Thyroid gland (tissue), 4 donors: ENCODE measurements at places on chromosomes 7 and 10. TPM values are rescaled to one million over a fixed set of nuclear protein-coding genes. Genes with fewer than 3 reads are reported as not detected.

- DNase-seq: no peak
- no peak overlapping the region for H3K27ac ChIP-seq
- no peak overlapping the region for H3K4me3 ChIP-seq
- no peaks in the 10 kb centered on the region for H3K36me3 ChIP-seq
These were observed 58.0 kb downstream of the PDSS1 start for GRCh38 chr10:26755443-26755903.

GRCh38 chr10:130425169-130425568 lies 289.0 kb downstream of the GLRX3 start:
- no peak overlapping the region for H3K4me3 ChIP-seq
- no peaks in the 10 kb centered on the region for H3K27me3 ChIP-seq
- DNase-seq: no peak
- no peak overlapping the region for H3K27ac ChIP-seq

GRCh38 chr7:5478568-5479430 lies 55.2 kb upstream of the TNRC18 start:
- no peak overlapping the region for H3K4me3 ChIP-seq
- no peaks in the 10 kb centered on the region for H3K27me3 ChIP-seq
- no peaks in the 10 kb centered on the region for H3K36me3 ChIP-seq
- no peak for DNase-seq

- no peak overlapping the region for H3K4me3 ChIP-seq
- H3K36me3 ChIP-seq: peaks cover 25% of the 10 kb centered on the region
- H3K4me1 ChIP-seq: peaks cover 6% of the 10 kb centered on the region
- no peaks in the 10 kb centered on the region for H3K27me3 ChIP-seq
- H3K27ac ChIP-seq: peak overlapping the region; percentile 56
These were observed 204.6 kb downstream of the ARHGAP21 start for GRCh38 chr10:24518981-24519597.

GRCh38 chr10:44047361-44047760 lies 337.5 kb downstream of the CXCL12 start:
- no peak for DNase-seq
- no peaks in the 10 kb centered on the region for H3K27me3 ChIP-seq
- no peak overlapping the region for H3K27ac ChIP-seq
- no peaks in the 10 kb centered on the region for H3K36me3 ChIP-seq

DNA sequence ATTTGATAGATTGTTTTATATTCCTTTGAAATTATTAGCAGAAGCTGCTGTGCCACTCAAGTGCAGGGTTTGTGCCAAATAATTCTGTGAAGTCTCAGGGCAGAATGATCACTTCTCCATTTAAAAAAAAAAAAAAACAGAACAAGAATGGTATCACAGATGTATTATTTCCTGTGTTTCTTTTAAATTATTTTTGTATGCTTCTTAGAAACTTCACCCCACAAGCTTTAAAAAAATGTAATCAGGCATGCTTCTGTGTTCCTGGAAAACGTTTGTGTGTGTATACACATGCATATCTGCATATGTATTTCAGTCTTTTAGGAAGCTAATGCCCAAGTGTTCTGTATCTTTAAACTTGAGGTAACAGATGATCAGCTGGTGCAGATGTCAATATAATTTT lies 6.3 kb upstream of the CD36 start:
- no peak for DNase-seq
- H3K27ac ChIP-seq: no peak overlapping the region
- no peaks in the 10 kb centered on the region for H3K27me3 ChIP-seq
- peaks cover 4% of the 10 kb centered on the region for H3K4me1 ChIP-seq
- no peak overlapping the region for H3K4me3 ChIP-seq

DNA sequence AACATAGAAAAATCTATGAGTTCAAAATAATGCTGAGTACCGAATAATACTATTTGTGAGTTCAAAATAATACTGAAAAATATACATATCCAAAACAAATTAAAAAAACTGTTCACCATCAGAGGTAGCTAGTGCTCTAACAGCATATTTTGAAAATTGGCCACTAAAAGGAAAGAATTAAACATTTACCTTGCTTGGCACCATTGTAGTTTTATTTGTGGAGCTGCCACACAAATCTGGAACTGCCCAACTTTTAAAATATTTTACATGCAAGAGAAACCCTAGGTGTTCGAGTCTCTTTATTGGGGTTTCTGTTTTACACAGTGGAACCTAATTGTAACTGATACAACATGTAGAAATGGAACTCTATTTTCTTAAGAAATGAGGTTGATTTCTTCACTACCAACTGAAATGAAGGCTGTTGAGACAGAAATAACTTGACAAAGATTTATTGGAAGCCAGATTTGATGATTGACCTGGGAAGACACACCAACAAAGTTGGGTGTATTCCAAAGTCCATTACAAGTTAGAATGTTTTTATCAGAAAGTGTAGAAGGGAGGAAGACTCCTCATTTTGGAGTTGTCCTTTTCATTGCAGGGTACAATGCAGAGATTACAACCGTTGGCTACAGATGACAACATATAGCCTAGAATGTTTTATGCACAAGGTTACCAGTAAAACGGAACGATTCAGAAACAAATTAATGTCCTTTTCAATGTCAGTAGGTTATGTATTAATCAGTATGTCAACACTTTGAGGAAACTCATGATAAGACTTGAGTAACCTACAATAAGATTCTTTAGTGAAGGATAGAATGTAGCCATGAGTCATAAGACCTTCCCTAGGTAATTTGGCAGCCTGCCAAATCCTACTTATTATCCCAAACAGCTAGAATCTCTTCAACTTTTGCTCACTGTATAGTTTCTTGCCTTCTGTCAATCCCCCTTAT lies 73.8 kb upstream of the PAPSS2 start:
- H3K27ac ChIP-seq: no peak overlapping the region
- no peaks in the 10 kb centered on the region for H3K4me1 ChIP-seq
- no peaks in the 10 kb centered on the region for H3K27me3 ChIP-seq
- no peaks in the 10 kb centered on the region for H3K36me3 ChIP-seq

GRCh38 chr10:14953424-14954000 lies 384 bp downstream of the DCLRE1C start:
- H3K27ac ChIP-seq: peak overlapping the region; percentile 76

AGMO gene
- 2.0 TPM for total RNA-seq

AOAH gene
- total RNA-seq: 26.7 TPM

UPP1 gene
- total RNA-seq: 11.3 TPM

SPDYE5 gene
- not detected for total RNA-seq

TMEM178B gene
- 29.6 TPM for total RNA-seq
